GM12891 (cell line): ENCODE measurements at places on chromosomes 4 and X.

DNA sequence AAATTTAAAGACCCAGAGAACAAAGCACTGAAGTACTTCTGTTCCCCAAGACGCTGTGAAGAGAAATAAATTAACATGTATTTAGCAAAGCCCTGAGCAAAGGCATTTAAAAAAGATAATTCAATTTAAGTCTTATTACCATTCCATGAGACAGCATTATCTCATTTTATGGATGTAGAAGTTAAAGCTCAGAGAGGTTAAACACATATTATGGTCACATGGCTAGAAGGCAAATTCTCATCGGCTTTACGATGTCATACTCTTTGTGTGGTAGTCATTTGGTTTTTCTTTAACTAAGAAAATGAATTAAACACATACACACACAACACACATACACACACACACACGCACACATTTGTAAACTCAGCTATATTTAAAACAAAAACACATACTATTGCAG, 262.7 kb downstream of the HS3ST1 start:
- DNase-seq = no peak

DNA sequence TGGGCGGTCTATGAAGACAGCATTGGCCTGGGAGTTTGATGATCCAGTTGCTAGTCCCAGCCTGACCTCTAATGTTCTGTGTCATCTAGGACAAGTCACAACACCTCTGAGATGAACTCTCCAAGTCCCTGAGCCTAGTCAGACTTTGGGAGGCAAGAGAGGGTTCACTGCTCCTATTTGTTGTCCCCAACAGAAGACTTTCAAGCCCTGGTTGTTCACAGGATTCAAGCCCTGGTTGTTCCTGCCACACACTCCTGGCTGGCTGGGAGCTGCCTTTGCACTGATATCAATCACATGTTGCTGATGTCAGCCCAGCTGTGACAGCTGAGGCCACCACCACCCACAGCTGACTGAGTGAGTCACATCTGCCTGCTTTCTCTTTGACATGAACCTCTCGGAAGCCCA, 253.2 kb upstream of the RASGEF1B start:
- DNase-seq = no peak

- no peak for DNase-seq
Measured at GRCh38 chr4:42399393-42399792, 2.1 kb downstream of the SHISA3 start.

DNA sequence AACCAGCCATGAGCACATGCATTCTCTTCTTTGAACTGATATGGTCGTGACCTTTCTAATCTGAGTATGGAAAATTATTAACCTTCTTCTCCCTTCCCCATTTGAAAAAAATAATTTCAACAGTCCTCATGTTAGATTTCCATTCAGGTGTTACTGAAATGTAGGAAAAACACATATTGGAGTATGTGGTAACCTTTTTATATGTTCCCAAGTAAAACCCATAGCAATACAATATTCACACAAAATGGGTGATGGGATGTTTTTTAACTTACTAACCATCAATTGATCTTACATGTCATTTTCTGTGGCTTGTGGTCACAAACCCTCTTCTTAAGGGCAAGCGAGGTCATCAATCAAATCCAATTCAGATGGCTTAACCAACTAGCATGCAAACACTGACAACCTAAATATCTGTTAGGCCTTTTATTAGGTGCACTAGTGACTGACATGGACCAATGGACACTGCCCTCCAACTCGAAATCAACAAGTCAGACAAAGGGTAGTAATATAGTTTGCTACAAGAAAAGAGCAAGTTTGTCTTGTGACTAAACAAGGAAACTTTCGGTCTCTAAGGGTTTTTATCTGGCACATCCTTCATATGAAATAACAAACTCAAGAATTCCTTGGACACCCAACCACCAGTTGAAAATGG, 74.3 kb downstream of the CAMK2D start:
- DNase-seq = no peak

- no peak for DNase-seq
Measured at GRCh38 chrX:15399962-15400391, 15.8 kb upstream of the VEGFD start.

GRCh38 chrX:149221230-149221629, 283.9 kb downstream of the IDS start:
- no peak for DNase-seq

DNA sequence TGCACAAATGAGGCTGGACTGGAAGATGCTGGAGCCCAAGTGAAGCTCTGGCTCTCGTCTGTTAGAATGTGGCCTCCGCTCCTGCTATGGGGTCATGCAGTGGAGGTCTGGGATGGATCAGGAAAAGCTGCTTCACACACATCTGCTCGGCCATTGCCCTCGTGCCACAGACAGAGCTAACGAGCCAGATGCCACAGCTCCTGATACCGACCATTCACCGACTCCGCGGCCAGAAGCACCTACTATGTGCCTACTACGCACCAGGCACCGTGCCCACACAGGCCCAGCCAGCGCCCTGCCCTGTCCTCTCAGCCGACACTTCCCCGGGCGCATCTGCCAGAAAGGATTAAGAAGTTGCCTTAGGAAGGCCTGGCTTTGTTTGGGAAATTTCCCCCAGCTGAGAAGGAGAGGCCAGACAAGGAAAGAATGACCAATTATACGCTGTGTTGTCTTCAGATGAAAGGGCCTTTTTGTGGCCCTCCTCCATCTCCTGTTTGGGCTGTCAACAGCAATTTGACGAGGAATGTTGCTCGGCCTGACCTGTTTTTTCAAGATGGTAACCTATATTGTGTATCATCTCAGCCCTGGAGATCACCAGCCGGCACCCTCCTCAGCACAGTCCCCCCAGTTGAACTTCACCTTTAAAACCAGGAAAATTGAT, 34.3 kb downstream of the HMX1 start:
- no peak for DNase-seq

DNA sequence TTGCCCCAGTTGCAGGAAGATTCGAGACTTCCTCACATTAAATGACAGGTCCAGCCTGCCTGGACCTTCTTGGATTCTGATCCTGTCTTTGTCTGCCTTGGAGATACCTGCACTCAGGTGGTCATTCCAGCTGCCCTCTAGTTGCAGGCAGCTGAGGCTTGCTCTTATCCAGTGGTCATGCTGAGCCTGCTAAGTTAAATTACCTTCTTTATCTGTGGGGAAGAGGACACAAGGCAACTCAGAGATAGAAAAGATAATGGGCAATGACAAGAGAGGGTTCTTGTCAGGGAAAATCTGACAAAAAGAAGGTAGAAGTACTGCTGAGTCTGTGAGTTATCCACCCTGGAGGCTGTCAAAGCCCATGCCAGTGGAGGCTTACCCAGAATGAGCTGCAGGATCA, 401.4 kb downstream of the MID1IP1 start:
- no peak for DNase-seq

GRCh38 chrX:68508799-68509198, 9.9 kb downstream of the YIPF6 start:
- DNase-seq = no peak
